ENCODE measurements at places on chromosomes 6 and 20.

- DNase-seq = no peak
These were observed 57.0 kb downstream of the SLX4IP start for GRCh38 chr20:10492065-10492464.

- DNase-seq = no peak
These were observed 127.9 kb downstream of the QRSL1 start for GRCh38 chr6:106757267-106757666.

DNA sequence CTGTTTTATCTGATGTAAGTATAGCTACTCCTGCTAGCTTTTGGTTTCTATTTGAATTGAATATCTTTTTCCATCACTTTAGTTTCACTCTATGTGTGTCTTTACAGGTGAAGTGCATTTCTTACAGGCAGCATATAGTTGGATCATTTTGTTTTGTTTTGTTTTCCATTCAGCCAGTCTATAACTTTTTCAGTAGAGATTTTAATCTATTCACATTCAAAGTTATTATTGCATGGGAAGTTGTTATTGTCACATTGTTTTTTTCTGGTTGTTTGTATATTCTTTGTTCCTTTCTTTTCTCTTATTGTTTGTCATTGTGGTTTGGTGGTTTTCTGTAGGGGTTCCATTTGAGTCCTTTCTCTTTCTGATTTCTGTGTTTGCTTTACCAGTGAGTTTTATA lies 151.2 kb downstream of the PDE10A start:
- DNase-seq = no peak

DNA sequence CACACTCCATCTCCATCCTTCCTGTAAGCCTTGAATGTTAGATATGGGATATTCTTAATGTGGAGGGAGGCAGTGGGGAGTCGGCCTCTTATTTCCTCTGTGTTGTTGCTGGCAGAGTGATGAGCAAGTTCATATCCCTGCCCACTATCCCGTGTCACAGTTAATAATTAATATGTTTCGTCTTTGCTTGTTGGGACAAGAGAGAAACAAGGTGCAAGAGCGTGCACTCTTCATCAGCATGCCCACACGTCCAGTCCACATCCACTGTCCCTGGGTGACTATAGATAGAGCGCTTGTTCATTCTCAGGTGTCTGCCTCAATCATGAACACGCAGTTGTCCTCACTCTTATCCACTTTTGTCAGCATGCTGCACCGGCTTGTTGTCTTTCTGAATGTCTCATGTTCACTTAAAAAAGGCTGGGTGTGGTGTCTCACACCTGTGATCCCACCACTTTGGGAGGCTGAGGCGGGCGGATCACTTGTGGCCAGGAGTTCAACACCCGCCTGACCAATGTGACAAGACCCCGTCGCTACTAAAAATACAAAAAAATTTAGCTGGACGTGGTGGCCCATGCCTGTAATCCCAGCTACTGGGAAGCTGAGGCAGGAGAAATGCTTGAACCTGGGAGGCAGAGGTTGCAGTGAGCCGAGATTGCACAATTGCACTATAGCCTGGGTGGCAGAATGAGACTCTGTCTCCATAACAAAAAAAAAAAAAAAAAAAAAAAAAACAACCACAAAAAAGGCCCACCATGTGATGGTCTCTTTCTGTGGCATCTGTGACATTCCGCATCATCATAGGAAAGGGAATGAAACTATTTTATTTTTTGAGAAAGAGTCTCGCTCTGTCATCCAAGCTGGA lies 34.2 kb downstream of the PPP1R3G start:
- no peak for DNase-seq

DNA sequence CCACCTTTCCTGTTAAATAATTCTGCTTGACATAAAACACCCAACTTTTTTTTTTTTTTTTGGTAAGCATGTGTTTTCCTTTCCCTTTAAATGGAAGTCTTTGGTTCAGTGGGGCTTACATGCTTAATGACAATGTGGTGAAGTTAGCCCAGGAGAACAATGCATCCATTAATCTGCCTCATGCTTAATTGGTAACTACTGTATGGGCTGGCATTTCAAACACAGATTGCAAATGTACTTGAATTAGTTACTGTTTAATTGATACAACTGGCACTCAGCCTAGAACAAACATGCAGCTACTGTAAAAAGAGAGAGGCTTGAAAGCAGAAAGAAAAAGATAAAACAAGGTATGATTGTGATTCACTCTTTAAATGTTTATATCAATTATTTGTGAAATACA lies 483.6 kb upstream of the NOX3 start:
- DNase-seq = no peak

DNA sequence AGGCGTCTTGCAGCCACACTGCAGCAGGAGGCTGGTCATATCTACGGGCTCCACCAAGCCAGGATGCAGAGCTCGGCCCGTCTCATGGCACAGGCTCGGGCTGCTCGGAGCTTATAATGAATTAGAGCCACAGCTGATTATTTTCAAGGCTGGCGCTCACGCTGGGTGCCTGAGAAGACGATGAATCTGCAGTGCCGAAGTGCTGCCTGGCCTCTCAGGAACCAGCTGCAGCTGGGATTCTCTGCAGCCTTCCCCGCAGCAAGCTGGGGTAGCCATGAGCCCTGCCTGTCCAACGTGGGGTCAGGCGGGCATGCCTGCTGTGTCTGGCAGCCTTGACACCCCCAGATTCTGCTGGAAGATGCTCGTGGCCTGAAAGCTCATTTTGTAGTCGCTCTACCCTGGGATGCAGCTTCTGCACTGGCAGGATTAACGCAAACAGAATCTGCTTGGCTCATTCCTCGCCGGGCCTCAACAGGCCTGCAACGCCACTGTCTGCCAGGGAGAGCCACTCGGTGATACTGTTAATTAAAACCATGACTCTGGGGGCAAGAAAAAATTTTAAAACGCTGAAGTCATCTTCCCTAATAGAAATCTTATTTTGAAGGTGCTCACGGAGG lies 104.3 kb downstream of the CDH26 start:
- no peak for DNase-seq

- DNase-seq = no peak
These were observed 275.3 kb upstream of the CITED2 start for GRCh38 chr6:139649732-139650131.

All from CD4-positive, alpha-beta T cell treated with Interleukin-10 for 1 hour (primary cell).